ENCODE measurements at places on chromosomes 13 and 19.

DNA sequence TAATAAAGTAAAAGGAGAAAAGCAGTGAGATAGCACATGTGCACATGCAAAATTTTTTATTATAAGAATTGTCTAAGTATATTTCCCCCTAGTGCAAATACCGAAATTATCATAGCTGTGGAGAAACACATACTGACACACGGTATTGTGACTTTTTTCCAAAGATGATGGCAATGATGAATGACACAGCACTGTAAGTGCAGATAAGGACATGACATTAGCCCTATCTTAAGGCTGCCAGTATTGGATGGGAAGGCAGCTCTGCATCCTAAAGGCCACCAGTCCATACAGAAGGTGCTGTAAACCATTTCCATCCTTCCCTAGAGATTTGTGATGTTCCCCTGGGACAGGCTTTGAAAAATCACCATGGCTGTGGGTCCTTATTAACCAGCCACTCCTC is 11.5 kb upstream of the MICU2 start:
- DNase-seq, result no peak

DNA sequence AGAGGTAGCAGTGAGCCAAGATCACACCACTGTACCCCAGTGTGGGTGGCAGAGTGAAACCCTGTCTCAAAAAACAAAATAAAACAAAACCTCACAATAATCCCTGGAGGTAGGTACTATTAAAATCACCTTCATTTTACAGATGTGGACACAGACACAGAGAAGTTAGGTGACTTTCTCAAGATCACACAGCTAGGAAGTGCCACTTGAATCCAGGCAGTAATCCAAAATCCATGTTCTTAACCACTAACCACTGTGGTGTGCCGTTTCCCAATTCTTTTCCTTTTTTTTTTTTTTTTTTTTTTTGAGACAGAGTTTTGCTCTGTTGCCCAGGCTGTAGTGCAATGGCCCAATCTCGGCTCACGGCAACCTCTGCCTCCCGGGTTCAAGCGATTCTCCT is 9.0 kb downstream of the PPP1R14A start:
- no peak for DNase-seq

GRCh38 chr19:1009041-1009980 is 9.1 kb downstream of the GRIN3B start:
- DNase-seq, result no peak

DNA sequence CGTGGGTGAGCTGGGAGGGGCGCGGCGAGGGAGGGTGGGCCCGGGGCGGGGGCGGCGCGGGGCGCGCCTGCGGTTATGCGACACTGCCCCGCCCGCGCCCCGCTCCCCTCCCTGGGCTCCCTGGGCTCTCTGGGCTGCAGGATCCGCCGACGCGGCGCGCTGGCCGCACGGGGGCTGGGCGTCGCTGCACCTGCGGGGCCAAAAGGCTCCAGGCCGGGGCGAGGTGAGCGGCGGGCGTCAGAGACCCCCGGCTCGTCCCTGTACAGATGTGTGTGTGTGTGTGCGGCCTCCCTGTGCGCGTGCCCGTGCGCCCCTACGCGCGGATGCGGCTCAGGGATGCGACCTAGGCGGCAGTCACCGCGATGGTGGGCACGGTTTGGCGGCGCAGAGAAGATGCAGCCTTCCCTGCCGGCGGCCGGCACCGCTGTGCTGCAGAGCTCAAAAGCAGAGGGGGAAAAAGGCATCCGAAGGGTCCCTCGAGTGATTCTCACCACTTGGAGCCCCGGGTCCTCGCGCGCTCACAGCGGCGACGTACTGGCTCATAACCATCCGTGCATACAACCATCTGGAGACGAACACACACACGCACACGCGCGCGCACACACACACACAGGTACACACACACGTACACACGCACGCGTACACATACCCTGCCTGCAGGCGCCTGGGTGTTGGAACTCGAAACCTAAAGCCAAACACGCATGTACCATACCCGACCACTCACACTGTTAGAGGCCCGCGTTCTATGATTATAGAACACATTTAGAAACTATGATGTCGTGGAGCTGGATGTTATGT is 709 bp downstream of the ATP8A2 start:
- no peak for DNase-seq

- no peak for DNase-seq
Measured at GRCh38 chr19:46069806-46070341, 29.1 kb upstream of the IGFL4 start.

DNA sequence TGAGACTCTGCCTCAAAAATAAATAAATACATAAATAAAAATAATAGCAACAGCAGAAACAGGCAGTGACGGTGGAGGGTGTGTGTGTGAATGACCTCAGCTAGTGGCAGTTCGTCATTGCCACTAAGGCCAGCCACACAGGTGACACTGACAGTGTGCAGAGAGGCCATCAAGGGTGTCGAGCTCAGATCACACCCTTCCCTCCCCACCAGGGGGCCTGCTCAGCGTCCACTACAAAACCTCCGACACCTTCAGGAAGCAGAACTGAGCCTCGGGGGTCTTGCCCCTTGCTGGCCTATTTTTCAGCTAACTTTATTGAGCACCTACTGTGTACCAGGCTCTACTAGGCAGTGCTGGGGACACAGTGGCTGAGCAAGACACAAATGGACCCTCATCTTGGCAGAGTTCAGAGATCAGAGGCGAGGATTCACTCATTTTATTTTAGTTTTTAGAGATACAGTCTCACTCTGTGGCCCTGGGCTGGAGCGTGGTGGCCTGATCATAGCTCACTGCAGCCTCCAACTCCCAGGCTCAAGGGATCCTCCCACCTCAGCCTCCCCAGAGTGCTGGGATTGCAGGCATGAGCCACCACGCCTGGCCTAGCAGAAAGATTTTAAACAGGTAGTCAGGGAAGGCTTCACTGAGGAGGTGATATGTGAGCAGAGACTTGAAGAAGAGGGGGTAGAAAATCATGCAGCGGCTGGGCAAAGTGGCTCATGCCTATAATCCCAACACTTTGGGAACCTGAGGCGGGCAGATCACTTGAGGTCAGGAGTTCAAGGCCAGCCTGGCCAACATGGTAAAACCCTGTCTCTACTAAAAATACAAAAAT is 30.3 kb upstream of the SEMA6B start:
- no peak for DNase-seq

GRCh38 chr13:95251641-95252040 is 49.6 kb downstream of the ABCC4 start:
- no peak for DNase-seq

GRCh38 chr19:16830679-16831078 is 1.5 kb downstream of the SIN3B start:
- no peak for DNase-seq
